Purkinje cell (primary cell): ENCODE measurements at places on chromosomes 13 and 19. TPM values are rescaled to one million over a fixed set of nuclear protein-coding genes. Genes with fewer than 3 reads are reported as not detected.

Gene YIPF2
- polyA plus RNA-seq, result 3.1 and 6.1 TPM in 2 replicates

Gene PSG5
- not detected in 2 replicates for polyA plus RNA-seq

Gene ALOX5AP
- polyA plus RNA-seq, result not detected in 2 replicates

Gene HNRNPM
- 13.6 and 16.2 TPM in 2 replicates for polyA plus RNA-seq

Gene KLK8
- 194 and 292 TPM in 2 replicates for polyA plus RNA-seq

Gene POSTN
- 3.1 TPM in 1 of 2 replicates, not detected in the other for polyA plus RNA-seq

Gene ZNF606
- polyA plus RNA-seq, result 5.3 and 13.3 TPM in 2 replicates

Gene CRLF1
- polyA plus RNA-seq, result 2.3 TPM in 1 of 2 replicates, not detected in the other

Gene TPTE2
- not detected in 2 replicates for polyA plus RNA-seq

Gene C19orf81
- not detected in 2 replicates for polyA plus RNA-seq

Gene NBEA
- 81.5 and 81.9 TPM in 2 replicates for polyA plus RNA-seq

Gene ADGRE3
- not detected in 2 replicates for polyA plus RNA-seq

Gene CACNA1A
- 86.5 and 119 TPM in 2 replicates for polyA plus RNA-seq
